Cardiac muscle cell (in vitro differentiated cells and primary cell): ENCODE measurements at places on chromosomes 4 and X. TPM values are rescaled to one million over a fixed set of nuclear protein-coding genes. Genes with fewer than 3 reads are reported as not detected.

DNA sequence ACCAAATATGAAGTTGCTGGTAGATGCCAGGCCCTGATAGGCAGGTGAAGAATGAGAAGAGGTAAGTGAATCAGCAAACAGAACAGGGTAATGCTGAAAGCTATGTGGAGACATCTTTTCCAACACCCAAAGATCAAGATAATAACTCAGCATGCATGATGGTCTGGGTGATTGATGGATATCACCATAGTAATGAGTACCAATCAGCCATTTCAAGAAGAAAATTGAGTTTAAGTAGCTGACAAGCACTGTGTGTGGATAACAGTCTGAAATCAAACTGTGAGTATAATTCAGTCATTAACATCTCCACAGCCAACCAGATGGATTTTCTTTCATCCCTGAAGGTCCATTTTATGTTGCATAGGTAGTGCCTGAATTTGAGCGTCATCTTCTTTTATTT, 289.6 kb upstream of the SMIM31 start:
- DNase-seq = no peak

DNA sequence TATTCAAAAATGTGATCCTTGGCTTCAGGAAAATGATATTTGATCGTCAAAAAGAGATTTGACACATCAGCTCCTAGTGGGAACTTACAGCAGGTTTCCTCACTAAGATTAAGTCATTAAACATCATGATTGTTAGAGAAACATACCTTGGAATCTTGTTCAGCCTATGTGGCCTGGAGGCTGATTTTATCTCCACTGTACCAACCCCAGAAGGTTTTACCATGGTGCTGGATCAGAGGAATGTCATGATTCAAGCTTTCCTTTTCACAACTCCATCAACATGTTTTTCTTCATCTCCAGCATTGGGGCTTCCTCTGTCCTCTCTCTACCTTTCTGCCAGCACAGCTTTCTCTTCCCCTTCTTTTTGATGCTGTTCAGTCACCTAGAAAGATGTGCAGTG, 68.4 kb upstream of the MID1IP1 start:
- DNase-seq = no peak

The BMX gene
- polyA plus RNA-seq = 0.13 TPM in 1 of 2 replicates, not detected in the other

- no peak for DNase-seq
Measured at GRCh38 chr4:137090951-137091350, 441.3 kb downstream of the PCDH18 start.

DNA sequence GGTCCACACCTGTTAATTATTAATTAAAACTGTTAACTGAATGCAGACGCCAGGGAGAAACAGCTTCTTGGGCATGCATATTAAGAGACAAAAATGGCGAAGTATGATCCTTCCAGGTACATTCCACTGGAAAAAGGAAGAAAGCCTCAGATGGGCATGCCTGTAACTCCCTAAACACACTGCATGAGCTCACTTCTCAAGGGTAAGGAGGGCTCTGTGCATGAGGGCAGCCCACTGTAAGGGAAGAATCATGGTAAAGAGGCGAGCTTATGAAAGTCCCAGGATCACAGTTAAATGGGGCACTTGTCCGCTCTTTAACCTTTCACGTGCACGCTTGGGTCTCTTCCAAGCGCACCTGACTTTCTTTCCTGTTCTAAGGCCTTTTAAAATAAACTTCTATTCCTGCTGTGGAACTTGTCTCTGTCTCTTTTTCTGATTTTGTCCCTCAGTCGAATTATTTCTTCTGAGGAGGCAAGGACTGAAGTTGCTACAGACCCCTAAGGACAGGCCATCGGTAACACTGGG, 321.7 kb downstream of the PPP1R2C start:
- no peak for DNase-seq

The PNMA6F gene
- polyA plus RNA-seq = not detected in 2 replicates

GRCh38 chrX:80816051-80816450, 6.4 kb upstream of the BRWD3 start:
- no peak for DNase-seq
